ENCODE measurements at places on chromosomes 7 and 10.

GRCh38 chr10:68897336-68897741 is 3.8 kb upstream of the DDX50 start:
- no peak for DNase-seq

DNA sequence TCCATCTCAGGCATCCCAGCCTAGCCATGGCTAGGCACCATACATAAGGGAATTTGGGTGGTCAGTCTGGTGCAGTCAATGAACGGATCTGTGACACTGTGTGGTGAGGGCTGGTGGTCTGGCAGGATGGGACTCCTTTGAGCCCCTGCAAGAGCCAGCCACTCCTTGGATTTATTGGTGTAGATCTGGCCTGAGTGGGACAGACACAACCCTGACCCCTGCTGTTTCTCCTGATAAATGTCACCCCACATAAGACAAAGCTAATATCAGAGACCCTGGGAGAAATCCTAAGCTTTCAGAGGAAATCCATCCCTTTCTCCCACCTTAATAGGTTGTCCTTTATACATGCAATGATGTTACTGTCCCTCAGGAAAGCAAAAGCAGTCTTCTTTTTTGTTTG is 2.3 kb downstream of the FBXO24 start:
- no peak for DNase-seq

GRCh38 chr10:47300429-47300931 is 483 bp downstream of the GDF10 start:
- no peak for DNase-seq

GRCh38 chr7:1042492-1042833 is 1.9 kb upstream of the GPR146 start:
- DNase-seq, result no peak

GRCh38 chr10:78776756-78777155 is 292.0 kb upstream of the ZMIZ1 start:
- DNase-seq, result no peak

GRCh38 chr10:585502-585901 is 104.0 kb downstream of the DIP2C start:
- no peak for DNase-seq

GRCh38 chr10:42989481-42989921 is 87.4 kb upstream of the RET start:
- no peak for DNase-seq

DNA sequence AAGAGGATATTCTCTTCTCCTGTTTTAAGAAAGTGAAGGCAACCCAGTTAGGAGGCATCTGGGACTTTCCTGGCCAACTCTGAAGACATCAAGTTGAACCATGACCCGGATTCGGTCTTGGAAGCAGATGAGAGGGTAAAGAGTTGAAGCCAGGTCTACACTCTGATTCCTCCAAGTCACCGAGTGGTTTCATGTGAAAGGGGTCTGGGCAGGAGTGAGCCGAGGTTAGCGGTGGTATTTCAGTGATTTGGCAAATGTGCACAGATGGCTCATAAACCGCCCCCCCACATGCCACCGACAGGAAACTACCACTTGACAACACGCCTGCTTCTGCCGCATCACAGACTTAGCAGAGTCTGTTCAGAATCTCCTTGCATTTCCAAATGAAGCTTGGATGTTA is 11.4 kb upstream of the REPIN1 start:
- peak; percentile 78 for DNase-seq

DNA sequence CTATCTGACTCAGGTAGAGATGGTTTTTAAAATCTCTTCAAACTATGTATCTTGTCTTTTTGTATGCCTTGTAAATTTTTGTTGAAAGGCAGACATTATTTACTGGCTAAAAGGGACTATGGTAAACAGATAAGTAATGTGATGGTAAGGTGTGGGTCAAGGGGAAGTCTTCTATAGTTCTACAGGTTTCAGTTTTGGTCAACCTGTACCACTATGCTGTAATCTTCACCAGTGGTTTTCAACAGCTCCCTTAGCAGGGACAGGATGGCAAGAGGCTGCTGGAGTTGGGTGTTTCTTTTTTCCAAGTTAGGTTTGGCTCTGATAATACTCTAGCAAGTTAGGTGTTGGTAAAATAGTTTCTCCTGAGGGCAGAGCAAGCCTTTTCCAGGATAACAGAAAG is 32.7 kb upstream of the FZD8 start:
- DNase-seq, result no peak

GRCh38 chr10:119461923-119462322 is 80.6 kb downstream of the RGS10 start:
- DNase-seq, result no peak

DNA sequence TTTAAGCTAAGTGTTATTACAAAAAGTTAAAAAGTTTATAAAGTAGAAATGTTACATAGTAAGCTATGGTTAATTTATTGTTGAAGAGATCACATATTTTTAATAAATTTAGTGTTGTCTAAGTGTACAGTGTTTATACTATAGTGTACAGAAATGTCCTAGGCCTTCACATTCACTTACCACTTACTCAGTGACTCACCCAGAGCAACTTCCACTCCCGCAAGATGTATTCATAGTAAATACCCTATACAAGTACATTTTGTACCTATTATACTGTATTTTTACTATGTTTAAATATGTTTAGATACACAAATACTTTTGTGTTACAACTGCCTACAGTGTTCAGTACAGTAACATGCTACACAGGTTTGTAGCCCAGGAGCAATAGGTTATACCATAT is 69.2 kb downstream of the DNAJC1 start:
- no peak for DNase-seq

- DNase-seq, result no peak
These were observed 41.4 kb upstream of the NPFFR1 start for GRCh38 chr10:70324951-70325781.

DNA sequence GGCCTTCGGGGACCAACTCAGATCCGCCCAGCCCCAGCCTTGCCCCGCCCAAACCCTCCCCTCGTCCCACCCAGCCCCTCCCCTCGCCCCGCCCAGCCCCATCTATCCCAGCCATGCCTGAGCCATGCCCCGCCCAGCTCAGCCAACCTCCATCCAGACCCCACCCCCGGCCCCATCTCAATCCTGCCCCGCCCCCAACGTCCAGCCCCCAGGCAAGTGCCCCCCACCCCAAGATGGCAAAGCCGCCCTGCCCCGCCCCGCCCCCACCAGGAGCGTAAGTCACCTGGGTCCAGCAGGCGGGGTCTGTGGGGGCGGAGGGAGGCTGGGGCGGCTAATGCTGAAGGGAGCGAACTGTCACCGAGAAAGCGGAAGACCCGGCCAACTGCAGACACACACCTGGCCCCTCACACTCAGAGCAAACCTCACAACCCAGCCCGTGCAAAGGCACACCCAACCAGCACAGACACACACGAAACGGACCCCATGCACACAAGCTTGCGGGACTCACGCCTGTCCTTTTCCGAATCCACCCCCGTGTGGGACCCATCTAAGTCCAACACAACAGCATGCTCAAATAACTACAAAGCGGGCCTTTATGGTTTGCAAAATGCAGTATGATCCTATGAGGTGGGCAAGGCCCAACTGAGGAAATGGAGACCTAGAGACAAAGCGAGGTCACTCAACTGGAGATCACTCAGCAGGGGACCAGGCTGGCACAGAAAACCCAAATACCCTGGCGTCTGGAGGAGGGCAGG is 11.5 kb upstream of the OGA start:
- peak; percentile 72 for DNase-seq

- no peak for DNase-seq
These were observed 40.0 kb downstream of the MINPP1 start for GRCh38 chr10:87544721-87545120.

DNA sequence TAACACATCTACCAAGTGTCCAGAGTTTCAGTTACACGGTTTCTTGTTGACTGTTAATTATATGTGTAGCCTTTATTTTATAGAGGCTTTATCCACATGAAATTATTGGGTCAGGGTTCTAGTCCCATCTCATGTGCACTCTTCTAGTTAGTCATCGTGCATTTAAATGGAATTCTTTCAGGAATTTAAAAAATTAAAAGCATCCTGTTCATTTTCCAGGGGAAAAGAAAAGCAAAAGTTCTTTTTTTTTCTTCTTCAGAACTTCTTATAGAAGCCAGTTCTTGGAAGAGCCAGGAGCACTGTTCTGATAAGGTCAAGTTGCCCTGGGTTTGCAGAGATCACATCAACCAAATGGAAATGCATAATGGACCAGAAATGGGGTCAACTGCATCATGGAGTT is 324.7 kb downstream of the INHBA start:
- DNase-seq, result no peak

- peak; percentile 69 for DNase-seq
These were observed 30.6 kb downstream of the CISD1 start for GRCh38 chr10:58299580-58299979.

DNA sequence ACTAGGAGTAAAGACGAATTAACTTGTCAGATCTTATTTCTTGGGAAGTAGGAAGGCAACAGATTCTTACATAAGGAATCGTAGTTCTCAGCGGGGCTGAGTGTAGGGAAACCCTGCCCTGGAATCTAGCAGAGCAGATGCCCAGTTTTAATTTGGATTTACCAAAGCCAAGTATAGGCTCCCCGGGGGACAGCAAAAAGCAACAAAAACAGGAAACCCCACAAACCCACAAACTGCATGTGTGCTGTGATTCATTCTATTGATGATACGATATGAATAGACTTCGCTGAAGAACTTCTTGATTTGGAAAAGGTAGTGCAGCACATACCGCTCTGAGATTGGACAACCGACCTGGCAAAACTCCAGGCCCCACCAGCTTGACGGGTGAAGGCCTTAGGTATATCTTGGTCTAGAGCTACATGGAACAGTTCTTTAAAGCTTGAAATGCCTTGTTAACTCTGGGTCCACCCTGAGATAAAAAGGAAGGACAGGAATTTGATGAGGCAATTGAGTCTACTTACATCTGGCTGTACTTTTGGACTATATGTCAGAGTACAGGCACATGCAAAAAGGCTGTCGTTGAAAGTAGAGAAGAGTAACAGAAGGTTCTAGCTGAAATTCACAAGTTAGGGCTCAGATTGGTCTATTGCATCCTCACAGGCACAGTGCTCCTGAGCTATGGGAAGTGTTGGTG is 49.1 kb downstream of the STRA8 start:
- no peak for DNase-seq

DNA sequence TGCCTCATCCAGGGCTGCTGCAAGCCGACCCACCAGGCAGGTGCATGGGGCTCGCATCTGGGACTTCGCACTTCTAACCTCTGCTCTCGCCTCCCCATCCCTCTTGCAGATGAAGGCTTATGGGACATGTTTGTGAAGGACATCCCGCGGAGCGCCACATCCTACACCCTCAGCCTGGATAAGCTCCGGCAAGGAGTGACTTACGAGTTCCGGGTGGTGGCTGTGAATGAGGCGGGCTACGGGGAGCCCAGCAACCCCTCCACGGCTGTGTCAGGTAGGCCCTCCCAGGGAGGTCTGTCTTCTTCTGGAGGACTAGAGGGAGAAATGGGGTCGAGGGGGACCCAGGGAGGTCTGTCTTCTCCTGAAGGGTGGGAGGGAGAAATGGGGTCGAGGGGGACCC is 448.9 kb upstream of the FOXK1 start:
- no peak for DNase-seq

DNA sequence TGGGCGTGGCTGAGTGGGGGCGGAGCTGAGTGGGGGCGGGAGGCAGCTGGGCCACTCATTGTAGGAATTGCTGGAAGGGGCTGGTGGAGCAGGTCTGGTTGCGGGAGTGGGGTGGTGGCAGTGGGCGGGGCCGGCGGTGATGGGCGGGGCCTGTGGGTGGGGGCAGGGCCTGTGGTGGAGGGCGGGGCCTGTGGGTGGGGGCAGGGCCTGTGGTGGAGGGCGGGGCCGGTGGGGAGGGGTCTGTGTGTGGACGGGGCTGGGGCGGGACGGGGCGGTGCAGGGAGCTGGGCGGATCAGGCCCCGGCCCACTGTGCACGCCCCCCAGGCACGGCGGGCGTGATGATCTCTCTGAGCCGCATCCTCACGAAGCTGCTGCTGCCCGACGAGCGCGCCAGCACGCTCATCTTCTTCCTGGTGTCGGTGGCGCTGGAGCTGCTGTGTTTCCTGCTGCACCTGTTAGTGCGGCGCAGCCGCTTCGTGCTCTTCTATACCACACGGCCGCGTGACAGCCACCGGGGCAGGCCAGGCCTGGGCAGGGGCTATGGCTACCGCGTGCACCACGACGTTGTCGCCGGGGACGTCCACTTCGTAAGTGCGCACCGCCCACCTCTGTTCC is 14.0 kb downstream of the SLC29A4 start:
- DNase-seq, result peak; percentile 79

GRCh38 chr7:107045195-107045960 is 873 bp downstream of the PRKAR2B start:
- no peak for DNase-seq

DNA sequence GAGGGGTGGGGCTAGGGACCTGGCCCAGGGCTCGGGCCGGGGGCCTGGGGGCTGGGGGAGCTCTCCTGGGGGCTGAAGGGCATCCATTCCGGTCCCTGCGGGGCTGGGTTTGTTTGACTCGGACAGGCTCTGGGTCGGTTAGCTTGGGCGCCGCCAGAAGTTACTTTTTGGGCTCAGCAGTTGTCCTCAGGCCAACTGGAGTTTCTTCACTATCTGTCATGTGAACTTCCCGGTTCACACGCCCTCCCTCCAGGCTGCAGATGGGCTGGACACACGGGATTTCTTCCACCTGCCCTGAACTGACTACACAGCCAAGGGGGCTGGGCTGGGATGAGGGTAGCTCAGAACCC is 3.8 kb downstream of the SLC4A2 start:
- no peak for DNase-seq

DNA sequence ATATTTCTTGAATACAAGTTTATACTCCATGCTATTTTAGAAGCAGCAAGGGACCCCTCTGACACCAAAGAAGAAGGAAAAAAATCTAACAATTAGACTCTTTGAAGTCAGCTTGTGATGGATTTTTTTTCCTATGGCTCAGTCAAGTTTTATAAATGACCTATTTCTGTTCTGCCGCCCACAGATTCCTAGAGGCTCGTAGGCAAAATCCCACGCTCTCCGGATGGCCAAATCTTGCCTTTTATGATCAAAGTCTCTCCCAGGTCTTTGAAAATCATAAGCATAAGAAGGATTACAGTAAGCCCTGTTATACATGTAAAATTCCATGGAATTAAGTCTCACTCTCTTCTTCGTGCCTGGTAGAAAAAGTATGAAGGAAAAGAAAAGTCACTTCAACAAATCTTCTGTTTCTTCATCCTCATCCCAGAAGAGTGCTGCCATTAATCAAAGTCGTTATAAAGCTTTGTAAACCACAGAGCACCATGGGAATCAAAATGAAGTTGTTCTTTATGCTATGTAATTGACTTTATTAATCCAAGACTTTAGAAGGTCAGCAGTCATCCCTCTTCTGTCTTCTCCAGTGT is 33.1 kb downstream of the ASB13 start:
- no peak for DNase-seq

DNA sequence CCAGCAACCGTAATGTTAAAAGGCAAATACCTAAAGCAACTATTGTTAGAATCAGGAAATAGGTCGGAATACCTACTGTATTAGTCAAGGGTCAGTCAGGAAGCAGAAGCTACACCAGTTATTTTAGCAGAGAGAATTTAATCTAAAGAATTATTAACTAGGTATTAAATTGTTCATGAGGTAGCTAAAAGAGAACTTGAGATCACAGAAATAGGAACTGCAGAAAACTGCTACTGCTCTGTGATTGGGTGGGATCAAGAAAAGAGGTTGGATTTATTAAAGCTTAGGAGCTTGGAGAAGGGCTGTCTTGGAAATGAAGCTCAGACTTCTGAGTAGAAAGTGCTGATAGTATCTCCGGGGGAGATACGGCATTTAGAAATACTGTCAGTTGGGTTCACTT is 20.0 kb upstream of the ZNF438 start:
- DNase-seq, result no peak

- no peak for DNase-seq
These were observed 71.5 kb downstream of the ST7 start for GRCh38 chr7:117024811-117025210.

GRCh38 chr7:99252166-99252895 is 20.3 kb upstream of the MYH16 start:
- DNase-seq, result no peak

- DNase-seq, result no peak
These were observed 234.7 kb downstream of the SKAP2 start for GRCh38 chr7:26629696-26630095.
